ENCODE measurements at places on chromosomes 12 and 14.

DNA sequence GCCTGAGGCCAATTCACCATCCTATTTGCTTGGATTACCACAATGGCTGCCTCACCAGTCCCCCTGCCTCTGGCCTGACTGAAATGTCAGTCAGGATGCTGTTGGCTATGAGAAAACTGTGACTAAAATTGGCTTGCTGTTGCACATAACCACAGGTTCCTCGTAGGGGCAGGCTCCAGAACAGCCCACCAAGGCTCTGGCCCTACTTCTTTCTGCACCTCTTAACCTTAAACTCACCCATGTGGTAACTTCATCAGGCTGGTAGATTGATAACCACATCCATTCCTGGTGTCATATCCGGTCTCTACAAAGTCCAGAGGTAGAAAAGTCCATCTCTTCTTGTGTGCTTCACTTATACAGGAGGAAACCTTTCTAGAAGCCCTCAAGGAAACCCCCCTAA is 172.4 kb upstream of the PLXNC1 start:
- DNase-seq = no peak

DNA sequence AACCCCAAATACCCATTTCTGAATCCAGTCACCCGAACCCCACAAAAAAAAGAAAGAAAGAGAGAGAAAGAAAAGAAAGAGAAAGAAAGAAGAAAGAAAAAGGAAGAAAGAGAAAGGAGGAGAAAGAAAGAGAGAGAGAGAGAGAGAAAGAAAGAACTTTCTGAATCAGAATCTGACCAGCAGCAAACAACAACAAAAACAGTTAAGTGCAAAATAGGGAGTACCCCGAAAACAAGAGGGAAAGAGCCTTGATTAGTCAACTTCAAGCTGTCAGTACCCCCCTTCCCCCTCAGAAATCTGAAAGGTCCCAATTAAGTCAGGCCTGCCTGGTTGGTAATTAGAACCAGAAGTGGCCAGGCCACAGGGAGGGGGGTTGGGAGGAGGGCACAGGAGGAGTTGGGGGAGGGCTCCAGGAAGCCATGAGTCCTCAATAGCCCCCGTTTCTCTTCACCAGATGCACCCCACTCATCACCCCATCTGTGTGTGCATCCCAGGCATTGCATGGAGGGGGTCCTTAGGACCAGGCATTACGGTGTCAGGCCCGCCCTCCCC is 9.8 kb downstream of the RARG start:
- DNase-seq = no peak

- no peak for DNase-seq
These were observed 90.4 kb downstream of the SLC8A3 start for GRCh38 chr14:70098250-70098809.

GRCh38 chr12:119082016-119082415 is 96.7 kb upstream of the HSPB8 start:
- no peak for DNase-seq

DNA sequence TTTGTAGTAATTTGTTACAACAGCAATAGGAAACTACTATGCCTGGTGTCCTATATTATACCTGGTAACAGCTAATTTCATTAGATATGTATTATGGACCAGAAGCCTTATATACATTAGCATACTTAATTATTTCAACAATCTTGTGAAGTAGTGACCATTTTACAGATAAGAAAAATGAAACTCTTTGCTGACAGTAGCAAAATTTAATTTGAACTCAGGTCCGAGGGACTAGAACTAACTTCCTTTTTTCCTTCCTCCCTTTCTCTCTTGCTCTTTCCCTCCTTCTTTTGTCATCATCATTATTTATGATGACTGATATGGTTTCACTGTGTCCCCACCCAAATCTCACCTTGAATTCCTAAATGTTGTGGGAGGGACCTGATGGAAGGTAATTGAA is 482.0 kb downstream of the SNAPC1 start:
- DNase-seq = no peak

DNA sequence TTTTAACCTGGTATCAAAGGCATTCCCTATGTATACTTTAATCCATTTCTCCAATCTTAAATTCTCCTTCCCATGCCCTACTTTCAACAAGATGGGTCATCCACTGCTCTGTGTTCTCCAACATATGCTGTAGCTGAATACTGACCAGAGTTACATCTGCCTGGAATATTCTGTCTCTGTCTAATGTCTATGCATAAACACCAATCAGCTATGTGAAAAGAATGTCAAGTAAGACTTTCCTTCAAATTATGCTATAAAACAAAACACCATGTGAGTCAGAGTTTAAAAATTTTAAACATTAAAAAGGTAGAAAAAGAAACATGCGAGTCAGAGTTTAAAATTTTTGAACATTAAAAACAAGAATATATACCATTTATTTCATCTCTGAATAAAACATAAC is 19.3 kb downstream of the NT5DC3 start:
- no peak for DNase-seq

GRCh38 chr12:54139019-54139418 is 49.8 kb downstream of the SMUG1 start:
- DNase-seq = no peak

DNA sequence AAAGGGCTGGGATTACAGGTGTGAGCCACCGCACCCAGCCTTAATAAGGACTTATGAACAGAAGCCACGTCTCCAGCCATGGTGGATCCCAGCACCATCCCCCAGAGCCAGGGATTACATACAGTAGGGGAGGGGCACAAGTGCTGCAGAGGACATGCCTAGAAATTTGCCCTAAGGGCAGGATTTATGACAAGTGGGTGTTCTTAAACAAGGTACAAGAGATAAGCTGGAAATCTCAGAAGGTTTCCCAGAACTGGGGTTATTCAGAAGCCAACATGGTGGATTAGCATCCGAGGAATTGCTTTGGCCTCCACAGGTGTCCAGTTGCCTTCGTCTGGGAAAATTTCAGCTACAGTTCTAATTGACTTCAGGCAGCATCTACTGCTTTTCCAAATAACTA is 114.4 kb upstream of the EGLN3 start:
- DNase-seq = no peak

DNA sequence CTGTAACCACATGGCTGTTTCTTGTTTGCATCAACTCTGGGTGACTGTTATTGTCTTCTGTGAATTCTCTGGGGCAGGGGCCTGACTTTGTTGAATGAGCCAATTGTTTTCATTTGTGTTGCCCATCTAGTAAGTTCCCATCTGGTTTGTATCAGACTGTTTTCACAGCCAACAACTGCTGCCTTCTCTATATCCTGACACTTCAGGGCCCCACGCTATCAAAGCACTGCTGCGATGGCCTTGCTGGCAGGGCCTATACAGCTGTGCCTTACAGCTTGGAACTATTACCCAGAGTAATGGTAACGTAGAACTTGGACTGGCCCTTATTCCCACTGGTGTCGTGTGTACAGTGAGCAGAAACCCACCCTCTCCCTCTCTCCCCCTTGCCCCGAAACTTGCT is 104.3 kb upstream of the DACT1 start:
- no peak for DNase-seq

- peak; percentile 81 for DNase-seq
These were observed 131.5 kb downstream of the GPR135 start for GRCh38 chr14:59333668-59334067.

DNA sequence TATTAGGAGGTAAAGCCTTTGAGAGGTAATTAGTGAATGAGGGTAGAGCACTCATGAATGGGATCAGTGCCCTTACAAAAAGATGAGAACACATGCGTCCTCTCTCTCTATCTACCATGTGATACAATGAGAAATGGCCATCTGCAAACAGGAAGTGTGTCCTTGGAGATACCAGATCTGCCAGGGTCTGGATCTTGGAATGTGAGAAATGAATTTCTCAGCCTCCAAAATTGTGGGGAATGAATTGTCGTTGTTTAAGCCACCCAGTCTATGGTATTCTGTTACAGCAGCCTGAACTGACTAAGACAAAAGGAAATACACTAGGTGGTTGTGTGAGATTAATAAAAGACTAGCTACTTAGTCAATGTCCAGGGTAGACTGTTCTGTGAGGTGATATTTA is 366.6 kb downstream of the NELL2 start:
- no peak for DNase-seq

GRCh38 chr14:58637040-58637390 is 747 bp upstream of the DACT1 start:
- DNase-seq = peak; percentile 84

DNA sequence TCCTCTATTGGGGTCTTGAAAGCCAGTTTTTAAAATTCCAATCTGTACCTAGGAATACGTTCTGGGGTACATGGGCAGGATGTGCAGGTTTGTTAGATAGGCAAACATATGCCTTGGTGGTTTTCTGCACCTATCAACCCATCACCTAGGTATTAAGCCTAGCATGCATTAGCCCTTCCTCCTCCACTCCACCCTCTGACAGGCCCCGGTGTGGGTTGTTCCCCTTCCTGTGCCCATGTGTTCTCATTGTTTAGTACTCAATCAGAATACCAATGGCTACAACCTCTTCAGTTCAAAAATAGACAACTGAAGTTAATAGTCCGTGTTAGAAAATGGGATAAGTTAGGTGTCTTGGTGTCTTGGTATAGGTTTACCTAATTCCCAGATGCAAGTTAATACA is 3.4 kb downstream of the NTS start:
- DNase-seq = no peak

DNA sequence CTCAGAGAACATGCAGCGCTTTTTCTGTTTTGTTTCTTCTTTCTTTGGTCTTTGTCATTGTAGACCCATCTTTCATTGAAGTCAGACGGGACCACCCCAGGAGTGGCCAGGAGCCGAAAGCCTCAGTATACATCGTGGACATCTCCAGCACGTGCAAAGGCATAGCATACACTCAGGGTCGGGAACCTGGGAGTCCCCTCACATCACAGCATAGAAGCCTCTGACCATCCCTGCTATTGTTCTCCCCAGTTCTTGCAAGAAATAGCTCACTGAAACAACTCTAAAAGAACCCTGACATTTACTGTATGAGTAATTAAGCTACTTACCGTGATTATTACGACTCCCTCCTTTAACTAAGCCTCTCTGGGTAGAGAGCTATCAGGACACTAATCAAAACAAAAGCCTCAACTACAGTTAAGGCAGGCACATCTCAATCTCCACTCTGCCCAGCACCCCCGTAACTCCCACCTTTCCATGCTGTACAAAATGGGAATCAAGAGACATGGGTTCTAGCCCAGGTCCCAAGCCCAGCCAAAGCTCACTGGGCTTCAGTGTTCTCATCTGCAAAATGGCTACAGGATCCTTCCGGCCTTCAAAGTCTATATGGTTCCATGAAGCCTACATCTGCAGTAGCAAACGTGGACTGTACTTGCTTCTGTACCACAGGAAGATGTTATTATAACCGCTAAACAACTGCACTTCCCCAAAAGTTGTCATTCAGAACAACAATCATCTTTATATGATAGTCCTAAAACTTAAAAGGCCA is 6.7 kb downstream of the CCDC88C start:
- no peak for DNase-seq

- DNase-seq = no peak
These were observed 80.6 kb upstream of the GSC start for GRCh38 chr14:94850309-94851211.

DNA sequence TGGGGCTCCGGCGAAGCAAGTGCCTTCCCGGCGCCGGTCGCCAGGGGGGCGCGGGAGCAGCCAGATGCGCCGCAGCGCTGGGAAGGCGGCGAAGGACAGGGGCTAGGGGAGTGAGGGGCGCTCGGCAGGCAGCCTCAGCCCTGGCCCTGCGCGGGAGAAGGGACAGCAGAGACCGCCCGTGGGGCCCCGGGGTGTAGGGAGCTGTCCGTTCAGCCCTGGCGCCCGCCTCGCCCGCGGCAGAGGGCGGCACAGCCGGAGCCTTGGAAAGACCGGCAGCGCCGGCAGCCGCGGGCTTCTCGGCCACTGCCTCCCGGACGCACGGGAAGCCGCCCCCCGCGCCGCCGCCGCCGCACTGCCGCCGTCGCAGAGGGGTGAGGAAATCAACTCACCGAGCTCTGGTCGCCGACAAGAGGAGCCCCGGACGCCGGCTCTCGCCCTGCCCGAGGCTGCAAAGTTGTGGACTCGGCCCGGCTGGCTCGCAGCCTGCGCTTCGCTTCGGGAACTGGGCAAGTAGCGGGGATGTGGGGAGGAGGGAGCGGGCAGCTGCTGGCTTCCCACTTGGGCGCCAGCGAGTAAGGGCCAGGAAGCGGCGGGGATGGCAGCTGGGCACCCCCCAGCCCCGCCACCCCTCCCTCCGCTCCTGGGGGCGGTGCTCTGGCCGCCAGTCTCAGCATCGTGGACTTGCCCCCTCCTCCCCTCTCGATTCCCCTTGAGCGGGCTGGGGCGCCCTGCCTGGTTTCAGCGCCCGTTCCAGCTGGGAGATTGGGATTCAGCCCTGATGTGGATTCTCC is at the start of gene ZDHHC22:
ZDHHC22 (minus strand) TSS at position 578 of the 791 bp plus-strand sequence. CDS start 2,053 bp downstream, outside the sequence.
- DNase-seq = no peak

GRCh38 chr12:115450710-115451109 is 766.7 kb upstream of the TBX3 start:
- no peak for DNase-seq

GRCh38 chr12:18935371-18935965 is 194.1 kb upstream of the PLEKHA5 start:
- DNase-seq = no peak

DNA sequence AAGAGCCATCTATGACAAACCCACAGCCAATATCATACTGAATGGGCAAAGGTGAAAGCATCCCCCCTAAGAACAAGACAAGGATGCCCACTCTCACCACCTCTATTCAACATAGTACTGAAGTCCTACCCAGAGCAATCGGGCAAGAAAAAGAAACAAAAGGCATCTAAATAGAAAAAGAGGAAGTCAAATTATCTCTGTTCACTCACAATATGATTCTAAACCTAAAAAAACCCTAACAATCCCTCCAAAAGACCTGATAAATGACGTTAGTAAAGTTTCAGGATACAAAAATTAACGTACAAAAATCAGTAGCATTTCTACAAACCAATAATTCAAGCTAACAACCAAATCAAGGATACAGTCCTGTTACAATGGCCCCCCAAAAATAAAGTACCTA is 26.9 kb downstream of the MDM1 start:
- no peak for DNase-seq

DNA sequence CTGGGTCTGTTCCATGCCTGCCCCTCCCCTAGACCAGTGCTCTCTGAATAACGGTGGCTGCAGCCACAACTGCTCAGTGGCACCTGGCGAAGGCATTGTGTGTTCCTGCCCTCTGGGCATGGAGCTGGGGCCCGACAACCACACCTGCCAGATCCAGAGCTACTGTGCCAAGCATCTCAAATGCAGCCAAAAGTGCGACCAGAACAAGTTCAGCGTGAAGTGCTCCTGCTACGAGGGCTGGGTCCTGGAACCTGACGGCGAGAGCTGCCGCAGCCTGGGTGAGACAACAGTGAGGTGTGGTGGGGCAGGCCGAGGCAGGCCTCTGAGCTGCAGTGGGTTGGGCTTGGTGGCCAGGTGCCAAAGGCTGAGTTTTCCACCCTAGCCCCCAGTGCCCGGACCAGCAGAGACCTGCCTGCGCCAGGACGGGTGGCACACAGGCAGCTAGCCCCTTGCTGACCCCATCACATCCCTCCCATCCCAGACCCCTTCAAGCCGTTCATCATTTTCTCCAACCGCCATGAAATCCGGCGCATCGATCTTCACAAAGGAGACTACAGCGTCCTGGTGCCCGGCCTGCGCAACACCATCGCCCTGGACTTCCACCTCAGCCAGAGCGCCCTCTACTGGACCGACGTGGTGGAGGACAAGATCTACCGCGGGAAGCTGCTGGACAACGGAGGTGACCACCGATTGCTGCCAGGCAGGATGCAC is 28.2 kb upstream of the LRP1-AS start:
- DNase-seq = peak; percentile 70
